ENCODE measurements at places on chromosomes 3 and 15.

- DNase-seq = peak; percentile 70
Measured at GRCh38 chr15:72368899-72369298, 6.9 kb downstream of the HEXA start.

DNA sequence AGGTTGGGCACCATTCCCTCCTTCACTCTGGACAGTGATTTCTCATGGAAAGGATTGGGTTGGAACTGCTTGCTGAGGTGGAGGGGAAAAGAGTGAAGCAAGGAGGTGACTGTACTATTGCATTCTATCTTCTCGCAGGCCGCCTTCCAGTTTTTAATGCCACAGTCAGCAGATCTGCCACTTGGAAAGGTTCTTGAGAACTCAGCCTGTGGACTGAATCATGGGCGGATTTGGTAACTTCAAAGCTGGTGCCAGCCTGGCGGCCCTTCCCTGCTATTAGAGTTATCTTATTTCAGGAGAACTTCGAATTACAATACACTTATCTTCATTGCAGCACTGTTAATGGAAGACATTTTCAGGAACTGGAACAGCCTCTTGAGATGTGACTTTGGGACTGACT is 23.1 kb upstream of the SLC28A2 start:
- DNase-seq = no peak

GRCh38 chr3:129625072-129625874 is 18.8 kb upstream of the PLXND1 start:
- DNase-seq = peak; percentile 74

- no peak for DNase-seq
Measured at GRCh38 chr3:156558389-156558788, 3.5 kb upstream of the SSR3 start.

GRCh38 chr3:187066228-187066995 is 72.9 kb downstream of the RPL39L start:
- no peak for DNase-seq

DNA sequence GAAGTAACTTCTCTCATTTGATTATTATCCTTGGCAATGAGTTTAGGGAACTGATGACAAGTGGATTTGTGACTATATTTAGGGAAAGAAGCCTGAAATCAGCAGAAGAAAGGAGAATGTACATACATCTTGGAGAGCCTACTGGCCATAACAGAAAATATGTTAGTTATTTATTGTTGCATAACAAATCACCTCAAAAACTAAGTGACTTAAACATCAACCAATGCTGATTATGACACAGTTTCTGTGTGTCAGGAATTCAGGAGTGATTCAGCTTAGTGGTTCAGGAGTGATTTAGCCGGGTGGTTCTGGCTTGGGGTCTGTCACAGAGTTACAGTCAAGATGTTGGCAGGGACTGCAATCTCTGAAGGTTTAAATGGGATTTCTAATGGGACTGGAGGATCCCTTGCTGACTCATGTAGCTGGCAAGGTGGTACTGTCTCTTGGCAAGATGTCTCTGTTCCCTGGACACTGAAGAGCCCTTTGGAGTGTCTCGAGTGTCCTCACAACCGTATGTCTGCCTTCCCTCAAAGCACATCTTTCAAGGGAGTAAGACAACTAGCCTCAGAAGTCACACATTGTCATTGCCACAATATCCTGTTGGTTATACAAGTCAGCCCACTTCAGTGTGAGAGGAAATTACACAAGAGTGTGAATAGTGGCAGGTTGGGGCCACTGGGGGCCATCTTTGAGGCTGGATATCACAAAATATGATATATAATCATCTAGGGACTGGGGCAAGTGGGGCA is 248.9 kb downstream of the SV2B start:
- no peak for DNase-seq

- DNase-seq = no peak
Measured at GRCh38 chr3:103499132-103499900, 1064.5 kb downstream of the ZPLD1 start.

GRCh38 chr3:194344012-194344411 is 7.1 kb downstream of the CPN2 start:
- DNase-seq = no peak

DNA sequence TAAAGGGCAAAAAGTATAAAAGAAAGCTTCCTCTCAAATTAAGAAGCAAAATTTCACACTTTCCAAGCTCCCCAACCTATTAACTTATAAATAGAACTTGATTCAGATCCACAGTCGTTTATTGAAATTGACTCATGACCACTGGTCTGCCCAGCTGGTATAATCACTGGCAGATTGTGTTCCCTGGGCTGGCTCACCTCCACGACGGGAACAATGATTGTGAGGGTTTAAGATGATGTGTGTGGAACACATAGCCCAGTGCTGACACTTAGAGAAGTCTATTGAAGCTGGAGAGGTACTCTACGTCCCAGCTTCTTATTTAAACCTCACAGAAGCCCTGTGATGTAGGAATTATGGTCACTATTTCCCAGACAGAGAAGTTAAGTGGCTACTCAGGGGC is 90.4 kb downstream of the MB21D2 start:
- DNase-seq = no peak

GRCh38 chr3:41419809-41420208 is 220.5 kb downstream of the CTNNB1 start:
- no peak for DNase-seq

DNA sequence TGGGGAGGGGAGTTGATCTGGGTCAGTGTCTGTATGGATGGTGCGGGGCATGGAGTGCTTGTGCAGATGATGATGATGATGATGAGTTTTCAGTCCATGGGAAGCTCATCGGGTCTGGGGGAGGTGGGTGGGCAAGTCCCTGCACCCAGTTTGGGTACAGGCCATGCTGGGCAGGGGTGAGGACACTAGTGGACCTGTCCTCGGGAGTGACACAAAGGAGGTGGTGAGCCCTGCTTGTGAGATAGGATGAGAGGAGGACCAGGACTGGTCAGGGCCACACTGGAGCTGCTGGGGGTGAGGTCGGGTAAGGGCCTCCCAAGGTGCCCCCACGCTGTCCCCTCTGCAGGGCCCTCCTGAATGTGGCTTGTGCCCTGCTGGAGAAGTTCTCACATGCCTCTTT is 177.9 kb downstream of the APBA2 start:
- DNase-seq = no peak

DNA sequence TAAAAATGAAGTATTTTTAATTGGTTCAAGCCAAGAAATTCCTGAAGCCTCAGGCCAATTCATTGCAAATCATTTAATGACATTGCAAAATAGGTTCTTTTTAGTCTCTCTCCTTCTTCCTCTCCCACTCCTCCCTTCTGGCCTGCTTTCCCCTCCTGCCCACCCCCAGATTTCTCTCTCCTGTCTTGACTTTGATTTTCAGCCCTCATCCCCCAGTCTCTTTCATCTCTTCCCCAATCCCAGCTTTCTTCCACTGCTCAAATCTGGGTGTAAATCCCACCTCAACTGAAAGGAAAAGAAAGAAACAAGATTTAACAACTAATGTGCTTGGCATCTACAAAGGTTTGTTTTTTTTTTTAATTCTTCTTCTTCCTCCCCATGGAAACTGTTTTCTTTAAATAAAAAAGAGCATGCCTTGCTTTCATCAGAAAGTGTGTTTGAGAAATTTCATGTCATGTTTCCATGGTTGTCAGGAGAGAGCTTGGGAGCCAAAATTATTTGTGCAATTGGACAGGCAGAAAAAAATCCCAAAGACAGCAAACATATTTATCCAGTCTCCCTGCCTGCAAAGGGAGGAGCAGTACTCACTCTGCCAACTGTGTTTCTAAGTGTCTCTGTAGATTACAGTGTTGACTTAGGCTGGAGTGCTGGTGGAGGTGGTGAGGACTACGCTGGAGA is 50.4 kb downstream of the BOC start:
- DNase-seq = no peak

GRCh38 chr3:195106418-195106906 is 164.5 kb downstream of the XXYLT1 start:
- DNase-seq = peak; percentile 83

DNA sequence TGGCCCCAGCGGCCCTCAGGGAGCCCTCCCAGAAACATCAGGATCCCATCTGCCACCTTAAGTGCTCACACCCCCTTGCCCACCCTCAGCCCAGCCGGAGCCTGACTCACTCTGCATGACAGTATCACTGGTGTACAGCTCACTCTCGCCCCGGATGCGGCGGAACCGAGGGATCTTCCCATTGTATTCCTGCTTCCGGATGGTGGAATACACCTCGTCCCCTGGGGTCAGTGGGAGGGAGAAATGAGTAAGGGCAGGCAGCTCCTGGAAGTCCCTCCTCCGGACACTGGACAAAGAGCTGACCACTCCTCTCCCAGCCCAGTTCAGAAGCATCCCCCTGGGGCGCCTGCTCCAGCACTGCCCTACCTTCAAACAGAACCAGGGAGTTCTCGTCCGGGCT is 16.5 kb downstream of the SEMA7A start:
- DNase-seq = no peak

- no peak for DNase-seq
Measured at GRCh38 chr3:196641333-196642054, 2.0 kb downstream of the NRROS start.

GRCh38 chr3:42032693-42033349 is 58.3 kb upstream of the TRAK1 start:
- DNase-seq = peak; percentile 88

- DNase-seq = no peak
Measured at GRCh38 chr3:40858364-40859115, 333.8 kb downstream of the ZNF621 start.

GRCh38 chr15:58332676-58333400 is 99.0 kb upstream of the LIPC start:
- DNase-seq = no peak

GRCh38 chr15:82918162-82918561 is 34.4 kb downstream of the HOMER2 start:
- no peak for DNase-seq

DNA sequence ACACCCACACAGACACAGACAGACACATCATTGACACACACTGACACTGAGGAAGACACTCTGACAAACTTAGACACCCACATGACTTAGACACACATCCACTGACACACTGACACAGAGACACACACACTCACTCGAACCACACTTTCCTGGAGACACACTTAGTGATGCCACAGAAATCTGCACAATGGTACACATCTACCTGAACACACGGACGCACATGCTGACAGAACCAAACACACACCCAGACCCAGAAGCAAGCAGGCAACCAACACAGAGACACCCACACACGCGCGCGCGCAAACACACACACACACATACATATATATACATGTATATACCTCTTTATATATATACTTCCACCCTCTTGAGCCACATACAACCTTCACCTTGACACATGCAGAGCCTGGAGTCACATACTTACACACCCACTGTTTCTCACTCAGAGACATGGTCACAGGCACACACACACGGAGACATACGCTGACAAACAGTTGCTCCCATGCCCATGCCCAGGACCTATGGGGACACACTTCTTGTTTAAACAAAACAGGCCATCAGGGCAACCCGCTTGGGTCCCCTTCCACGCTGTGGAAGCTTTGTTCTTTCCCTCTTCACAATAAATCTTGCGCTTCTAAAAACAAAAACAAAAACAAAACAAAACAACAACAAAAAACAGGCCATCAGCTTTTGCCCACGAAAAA is 913 bp upstream of the SCN5A start:
- DNase-seq = no peak

DNA sequence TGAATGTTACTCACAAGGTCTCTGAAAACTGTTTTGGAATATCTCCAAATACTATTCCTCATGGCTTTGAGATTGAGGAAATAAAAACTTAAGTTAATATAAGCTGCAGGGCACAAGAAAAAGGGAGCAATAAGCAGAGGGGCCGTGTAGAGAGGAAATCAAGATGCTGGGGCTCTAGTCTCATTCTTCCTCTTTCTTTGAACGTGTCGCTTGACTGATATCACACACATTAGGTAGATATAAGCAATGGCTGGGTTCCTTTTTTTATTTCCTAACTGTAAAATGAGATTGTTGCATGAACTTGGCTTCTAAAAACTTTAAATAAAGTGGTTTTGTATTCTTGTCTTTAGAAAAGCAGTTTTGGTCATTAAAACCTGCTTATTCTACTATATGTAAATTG is 326.7 kb upstream of the ROPN1 start:
- DNase-seq = no peak

GRCh38 chr15:35750051-35750450 is 204.1 kb upstream of the DPH6 start:
- DNase-seq = no peak

DNA sequence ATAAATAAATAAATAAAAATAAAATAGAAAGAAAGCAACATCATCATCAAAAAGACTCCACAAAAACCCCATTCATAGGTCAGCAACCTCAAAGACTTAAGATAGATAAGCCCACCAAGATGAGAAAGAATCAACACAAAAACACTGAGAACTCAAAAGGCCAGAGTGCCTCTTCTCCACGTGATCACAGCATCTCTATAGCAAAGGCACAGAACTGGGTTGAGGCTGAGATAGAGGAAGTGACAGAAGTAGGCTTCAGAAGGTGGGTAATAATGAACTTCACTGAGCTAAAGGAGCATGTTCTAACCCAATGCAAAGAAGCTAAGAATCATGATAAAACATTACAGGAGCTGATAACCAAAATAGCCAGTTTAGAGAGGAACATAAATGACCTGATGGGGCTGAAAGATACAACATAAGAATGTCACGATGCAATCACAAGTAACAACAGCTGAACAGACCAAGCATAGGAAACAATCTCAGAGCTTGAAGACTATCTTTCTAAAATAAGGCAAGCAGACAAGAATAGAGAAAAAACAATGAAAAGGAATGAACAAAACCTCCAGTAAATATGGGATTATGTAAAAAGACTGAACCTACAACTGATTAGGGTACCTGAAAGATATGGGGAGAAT is 26.4 kb downstream of the GNB5 start:
- no peak for DNase-seq

DNA sequence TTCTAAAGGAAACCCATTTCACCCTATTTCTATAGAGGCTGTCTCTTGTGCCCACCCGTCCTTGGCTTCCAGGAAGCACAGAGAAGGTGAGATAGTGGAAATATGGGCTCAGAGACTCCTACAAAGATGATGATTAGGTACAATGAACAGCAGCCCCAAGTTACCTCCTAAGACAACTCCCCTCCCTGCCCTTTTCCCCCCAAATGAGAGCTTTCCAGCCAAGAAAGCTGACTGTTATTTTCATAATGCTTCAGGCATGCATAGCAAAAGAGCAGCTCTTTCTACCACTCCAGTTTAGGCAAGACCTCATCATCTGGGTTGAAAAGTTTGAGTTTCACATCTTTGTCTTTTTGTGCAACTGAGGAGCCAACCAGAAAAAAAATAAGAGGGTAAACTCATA is 248.8 kb upstream of the ADAMTS9 start:
- no peak for DNase-seq

DNA sequence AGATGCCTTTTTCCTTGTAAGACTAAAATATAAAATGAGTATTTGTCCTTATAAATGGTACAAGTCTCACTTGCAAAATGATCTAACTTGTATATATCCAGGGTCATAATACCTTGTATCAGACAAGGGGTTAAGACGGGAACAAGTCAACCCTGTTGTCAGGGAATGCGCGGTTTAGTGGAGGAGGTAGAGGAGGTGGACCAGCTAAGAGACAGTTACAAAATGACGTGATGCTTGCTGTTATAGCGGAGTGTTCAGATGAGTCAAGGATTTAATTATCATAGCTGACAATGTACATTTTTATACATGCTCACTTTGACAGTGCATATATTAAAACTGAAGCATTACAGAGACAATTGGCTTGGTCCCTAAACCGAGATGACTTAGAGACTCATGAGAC is 26.8 kb upstream of the KLHL25 start:
- DNase-seq = no peak

GRCh38 chr3:162729686-162730085 is 1233.1 kb downstream of the OTOL1 start:
- DNase-seq = no peak

GRCh38 chr15:37098468-37099318 is 1.7 kb downstream of the MEIS2 start:
- peak; percentile 65 for DNase-seq
